ENCODE measurements at places on chromosomes 6 and 20.

- DNase-seq = no peak
Measured at GRCh38 chr6:38604700-38605099, 35.0 kb downstream of the BTBD9 start.

GRCh38 chr6:170035044-170035443 is 255.8 kb downstream of the DLL1 start:
- no peak for DNase-seq

DNA sequence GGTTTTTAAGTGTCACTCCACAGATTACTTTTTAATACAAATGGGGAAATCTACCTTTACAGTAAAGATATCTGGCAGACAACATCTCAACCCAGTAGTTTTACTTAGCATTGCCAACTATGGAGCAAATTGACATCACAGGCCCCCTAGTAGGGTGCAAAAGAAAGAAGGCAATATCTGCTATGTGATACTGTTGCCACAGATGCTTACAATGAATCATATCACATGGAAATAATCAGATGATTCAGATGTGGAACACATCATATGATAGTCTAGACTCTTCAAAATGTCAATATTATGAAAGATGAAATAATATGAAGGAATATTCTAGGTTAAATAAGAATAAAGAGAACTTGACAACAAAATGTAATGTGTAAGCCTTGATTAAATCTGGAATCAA is 322.5 kb downstream of the BMP2 start:
- no peak for DNase-seq

- DNase-seq = no peak
Measured at GRCh38 chr6:76166874-76167273, 94.4 kb upstream of the IMPG1 start.

- no peak for DNase-seq
Measured at GRCh38 chr20:1633535-1633934, 13.7 kb upstream of the SIRPB1 start.

GRCh38 chr20:21033817-21034216 is 72.3 kb downstream of the LINC00237 start:
- no peak for DNase-seq

DNA sequence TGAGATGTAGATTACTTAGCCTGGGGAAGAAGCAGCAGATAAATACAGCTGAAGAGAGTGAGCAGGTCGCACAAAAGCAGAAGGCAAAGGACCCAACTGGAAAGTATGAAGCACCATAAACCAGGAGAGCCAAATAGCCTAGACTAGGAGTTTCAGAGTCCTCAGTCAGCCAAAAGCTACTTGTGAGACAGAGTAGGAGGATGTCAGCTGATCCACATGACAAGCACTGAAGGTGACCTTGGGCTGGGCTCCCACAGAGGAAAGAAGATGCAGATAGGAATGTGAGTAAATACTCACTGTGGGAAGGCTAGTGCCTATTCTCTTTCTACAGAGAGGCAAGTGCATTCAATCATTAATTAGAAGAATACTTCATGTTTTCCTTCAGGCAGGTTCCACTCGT is 274.0 kb upstream of the POU3F2 start:
- no peak for DNase-seq

DNA sequence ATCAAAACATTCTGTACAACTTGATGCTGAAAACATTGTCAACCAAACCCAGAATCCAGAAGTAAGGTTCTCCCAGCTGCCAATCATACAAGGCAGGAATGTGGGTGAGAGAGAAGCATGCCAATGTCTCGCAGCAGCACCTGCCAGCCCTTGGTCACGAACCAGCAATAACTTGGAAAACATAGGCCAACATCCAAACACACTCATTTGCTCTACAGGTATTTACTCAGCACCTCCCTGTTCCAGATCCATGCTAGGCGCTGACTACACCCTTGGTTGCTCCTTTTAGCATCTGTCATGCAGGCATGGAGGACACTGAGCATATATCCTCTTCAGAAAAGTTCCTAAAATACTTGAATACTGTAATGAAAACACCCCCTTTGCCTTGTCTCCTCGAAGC is 63.6 kb downstream of the FAXC start:
- DNase-seq = no peak

- DNase-seq = no peak
Measured at GRCh38 chr6:140225701-140226436, 851.4 kb upstream of the CITED2 start.

DNA sequence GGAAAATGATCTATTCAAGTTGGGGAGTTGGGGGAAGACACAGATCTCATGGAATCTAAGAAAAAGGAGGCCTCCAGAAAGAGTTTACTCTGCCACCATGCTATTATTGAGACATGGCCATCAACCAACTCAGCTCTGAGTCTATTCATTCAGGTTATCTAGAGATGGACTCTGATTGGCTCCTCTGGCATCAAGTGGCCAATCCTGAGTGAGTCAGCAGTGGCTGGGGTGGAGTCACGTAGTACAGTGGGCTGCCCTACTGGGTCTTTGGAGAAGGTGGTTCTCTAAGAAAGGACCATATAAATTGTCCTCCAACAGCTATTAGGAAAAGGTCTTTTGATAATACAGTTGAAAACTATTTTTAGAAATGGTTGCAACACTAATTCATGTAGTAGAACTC is 42.1 kb downstream of the LYRM2 start:
- DNase-seq = no peak

DNA sequence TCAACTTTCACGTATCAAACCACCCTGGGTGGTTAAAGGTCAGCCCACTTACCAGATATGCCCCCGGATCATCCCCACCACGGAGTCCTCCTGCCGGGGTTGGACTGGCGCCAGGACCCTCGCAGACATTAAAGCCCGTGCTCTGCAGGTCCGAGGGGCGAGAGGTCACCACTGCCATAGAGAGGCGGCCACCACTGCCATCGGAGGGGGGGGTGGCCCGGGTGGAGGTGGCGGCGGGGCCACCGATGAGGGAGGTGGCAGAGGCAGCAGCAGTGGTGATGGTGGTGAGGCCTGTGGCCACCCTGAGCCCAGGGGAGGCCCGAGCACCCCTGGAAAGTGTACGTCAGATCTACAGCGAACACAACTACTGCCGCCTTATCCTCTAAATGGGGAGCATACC is 76.3 kb downstream of the ASXL1 start:
- no peak for DNase-seq

DNA sequence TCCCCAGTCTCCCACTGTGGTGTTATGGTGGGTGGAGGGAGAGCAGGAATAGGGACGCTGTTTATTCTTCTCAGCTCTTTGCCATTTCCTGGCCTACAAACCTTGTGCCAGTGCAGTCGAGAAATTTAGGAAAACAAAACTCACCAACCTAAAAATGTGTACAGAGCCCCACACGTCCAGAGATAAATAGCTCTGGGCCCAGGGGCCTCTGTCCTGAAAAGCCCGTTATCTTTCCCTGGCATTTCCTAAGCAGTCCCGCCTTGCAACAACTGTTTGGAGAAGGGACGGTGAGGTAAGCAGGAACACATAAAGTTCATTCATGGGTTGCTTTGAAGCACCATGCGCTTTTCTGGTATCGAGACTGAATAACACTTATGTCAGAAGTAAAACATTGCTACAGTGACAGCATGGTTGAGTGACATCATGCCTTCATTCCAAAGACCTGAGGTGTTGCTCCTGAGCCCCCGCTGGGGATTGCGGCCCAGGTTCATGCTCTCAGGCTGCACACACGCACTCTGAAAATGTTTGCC is 80.1 kb upstream of the NXT1 start:
- DNase-seq = no peak

GRCh38 chr6:63709148-63709547 is 73.5 kb downstream of the PHF3 start:
- no peak for DNase-seq

DNA sequence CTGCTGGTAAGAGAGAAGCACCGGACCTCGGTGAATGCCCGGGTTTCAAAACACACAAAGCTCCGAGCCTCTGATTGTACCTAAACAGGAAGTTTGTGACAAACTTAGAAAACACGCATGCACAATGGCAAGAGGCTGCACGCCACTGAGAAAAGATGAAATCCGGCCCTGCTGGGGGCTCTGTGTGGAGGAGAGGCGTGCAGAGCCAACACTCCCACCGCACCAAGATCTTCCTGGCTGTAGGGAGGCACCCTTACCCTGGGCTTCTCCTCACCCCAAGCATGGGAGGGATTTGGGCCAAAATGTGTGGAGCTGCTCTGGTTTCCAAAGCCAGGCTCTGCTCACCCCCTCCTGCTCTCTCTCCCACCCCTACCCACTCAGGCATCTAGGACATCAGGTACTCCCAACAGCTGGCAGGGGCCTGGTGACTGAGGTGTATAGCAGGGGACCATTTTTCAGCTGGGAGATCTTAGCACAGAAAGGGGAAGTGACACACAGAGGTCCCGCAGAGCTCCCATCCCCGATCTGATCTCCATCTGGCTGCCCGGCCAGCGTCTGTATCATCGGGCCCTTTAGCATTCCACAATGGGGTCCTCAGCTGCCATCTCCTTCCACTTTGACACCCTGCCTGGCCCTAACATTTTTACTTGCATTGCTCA is 84.2 kb downstream of the TRERF1 start:
- peak; percentile 80 for DNase-seq

DNA sequence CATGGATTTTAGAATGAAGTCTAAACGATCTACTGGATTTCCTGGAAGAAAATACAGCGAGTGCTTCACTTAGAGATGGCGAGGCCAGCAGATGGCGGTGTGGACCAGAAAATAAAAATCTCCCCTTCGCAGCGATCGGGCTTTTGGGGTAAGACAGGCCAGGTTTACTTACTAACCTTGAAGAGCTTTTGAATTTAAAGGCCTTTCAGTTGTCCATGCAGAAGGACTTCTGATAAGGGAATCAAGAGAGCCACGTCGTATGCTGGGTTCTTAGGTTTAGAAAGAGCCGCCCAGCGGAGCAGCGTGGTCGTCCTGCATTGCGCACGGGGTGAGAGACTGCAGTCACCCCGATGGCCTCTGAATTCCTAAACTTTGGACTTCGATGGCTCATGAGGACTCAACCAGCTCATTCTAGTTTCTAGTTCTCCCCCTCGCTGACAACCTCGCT is 125.2 kb upstream of the RALGAPA2 start:
- DNase-seq = no peak

DNA sequence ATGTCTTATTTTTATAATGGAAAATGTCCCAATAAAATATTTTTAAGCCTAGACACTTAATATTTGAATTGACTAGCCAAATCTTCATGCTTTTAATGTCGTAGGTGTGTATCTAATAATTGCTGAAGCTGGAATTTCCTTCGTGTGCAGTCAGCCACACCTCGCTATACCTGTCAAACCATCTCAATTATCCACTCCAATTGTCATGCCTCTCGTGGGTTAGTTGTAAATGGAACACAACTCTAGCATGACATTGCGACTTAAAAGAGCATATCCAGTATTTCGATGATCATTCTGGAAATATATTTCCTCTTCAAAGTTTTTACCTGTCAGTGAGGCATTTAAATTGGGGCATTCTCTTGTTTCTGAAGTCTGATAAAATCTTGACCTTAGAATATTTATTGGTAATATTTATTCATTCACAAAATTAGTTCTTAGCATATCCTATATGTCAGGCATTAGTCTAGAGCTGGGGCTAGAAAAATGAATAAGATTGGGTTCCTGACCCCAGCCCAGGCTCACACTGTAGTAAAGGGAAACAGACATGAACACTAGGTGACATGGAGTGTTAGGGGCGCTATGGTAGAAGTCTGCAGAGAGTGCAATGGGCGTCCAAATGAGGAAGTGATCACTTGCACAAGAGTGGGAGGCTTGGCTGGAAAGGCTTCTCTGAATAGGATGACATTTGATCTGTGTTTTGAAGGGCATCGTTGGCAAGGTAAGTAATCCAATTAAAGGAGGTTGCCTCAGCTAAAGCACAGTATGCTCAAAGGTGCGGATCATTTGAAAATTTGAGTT is 11.0 kb upstream of the CFAP206 start:
- DNase-seq = no peak

- DNase-seq = no peak
Measured at GRCh38 chr6:32081168-32081990, 27.8 kb downstream of the TNXB start.

- no peak for DNase-seq
Measured at GRCh38 chr20:62736026-62736406, 27.4 kb downstream of the NTSR1 start.

DNA sequence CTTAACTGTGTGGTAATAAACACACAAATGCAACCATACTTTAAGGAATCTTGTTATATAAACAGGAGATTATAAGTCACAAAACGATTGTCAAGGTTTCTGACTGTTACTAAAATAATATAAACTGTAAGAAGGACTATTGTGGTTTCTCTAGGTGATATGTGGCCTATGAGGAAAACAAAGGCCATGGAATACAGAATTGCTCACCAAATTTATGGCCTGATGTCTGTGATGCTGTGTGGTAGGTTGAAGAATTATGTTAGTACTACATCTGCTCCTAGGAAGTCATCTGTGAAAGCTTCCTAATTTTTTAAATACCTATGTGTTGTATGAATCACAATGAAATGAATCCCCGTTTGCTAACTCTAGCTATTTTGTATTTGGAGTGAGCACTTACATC is 875.4 kb upstream of the MAP3K7 start:
- no peak for DNase-seq

- no peak for DNase-seq
Measured at GRCh38 chr6:157954150-157955117, 27.2 kb upstream of the SYNJ2 start.

DNA sequence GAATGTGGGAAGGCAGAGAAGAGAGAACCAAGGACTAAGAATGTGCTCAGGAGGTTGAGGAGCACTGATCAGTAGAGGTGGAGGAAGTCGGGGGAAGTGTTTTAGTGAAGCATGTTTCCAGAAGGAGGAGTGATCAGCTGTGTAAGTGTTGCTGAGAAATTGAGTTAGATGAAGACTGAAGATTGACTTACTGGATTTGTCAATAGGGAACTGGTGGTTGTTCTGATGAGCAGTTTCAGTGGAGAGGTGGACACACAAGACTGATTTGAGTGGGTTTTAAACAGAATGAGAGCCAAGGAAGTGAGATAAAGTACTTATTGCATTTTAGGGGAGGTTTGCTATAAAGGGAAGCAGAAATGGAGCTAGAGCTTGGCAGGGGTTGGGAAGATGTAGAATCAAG is 182.6 kb downstream of the CDKAL1 start:
- no peak for DNase-seq

- no peak for DNase-seq
Measured at GRCh38 chr20:8375898-8376297, 243.8 kb downstream of the PLCB1 start.

- DNase-seq = no peak
Measured at GRCh38 chr6:3687847-3688246, 63.7 kb downstream of the PXDC1 start.

DNA sequence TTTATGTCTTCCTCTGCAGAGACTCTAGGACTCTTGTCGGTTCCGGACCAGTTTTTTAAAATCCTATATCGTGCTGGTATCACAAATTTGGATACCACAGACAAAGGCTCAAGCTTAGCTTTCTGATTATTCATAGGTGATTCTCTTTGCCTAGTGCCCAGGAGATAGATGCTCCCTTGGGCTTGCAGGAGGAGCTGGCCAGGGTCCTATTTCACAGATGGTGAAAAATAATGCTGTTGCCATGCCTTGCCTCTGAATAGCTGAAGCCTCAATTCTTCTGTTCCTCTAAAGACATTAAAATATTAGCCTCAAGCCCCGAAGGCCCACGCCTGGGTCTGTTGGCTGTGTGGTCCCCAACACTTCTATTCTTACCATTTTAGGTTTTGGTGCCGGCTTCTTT is 123.9 kb upstream of the BACH2 start:
- no peak for DNase-seq
